ENCODE measurements at places on chromosomes 12 and 14. TPM values are rescaled to one million over a fixed set of nuclear protein-coding genes. Genes with fewer than 3 reads are reported as not detected.

DNA sequence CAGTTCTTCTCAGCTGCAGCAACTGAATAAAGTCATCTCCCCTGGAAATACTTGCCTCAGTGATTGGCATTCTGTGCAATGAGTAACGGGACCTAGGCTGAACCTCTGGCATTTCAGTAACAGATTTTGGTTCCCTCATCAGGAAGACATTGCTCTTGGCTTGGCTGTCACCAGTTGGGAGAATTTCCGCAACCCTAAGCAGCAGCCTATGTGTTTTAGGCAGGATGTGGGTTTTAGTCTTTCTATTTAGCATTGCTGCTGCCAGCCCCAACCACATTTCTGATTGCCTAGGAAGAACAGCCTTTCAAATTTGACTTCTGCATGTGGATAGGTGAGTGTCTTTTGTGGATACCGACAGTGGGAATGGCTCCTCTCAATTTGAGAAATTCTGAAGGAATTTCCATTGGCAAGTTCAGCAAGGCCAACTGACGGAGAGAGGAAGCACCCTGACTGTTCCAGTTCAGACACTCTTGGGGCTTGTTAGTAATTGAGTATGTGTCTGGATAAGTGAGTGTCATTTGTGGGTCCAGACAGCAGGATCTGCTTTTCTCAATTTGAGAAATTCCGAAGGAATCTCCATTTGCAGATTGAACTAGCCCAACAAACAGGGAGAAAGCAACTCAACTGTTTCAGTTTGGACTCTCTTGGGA is 19.0 kb upstream of the CLEC2A start:
- peak; percentile 76 for ATAC-seq
- no peaks in the 10 kb centered on the region for H3K27me3 ChIP-seq
- H3K4me1 ChIP-seq: peaks cover 19% of the 10 kb centered on the region
- peak overlapping the region; percentile 83 for H3K27ac ChIP-seq

DNA sequence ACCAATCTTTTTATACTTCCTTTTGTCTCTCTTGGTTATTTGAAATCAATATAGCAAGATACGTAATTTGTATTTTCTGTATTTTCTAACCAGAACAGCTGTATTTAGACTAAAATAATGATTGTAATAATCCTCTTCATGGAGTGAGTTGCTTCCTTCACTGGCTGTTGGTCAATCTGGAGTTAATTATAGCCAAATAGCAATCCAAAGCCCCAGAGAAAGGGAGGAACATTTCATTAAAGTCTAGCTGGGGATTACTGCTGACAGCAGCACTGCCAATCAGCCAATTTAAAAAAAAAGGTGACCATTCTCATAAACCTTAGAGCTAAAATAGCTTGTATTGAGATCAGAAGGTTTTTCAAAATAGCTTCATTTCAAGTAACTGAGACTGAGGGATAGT is 118.0 kb downstream of the TRHDE start:
- H3K27me3 ChIP-seq: no peaks in the 10 kb centered on the region
- ATAC-seq: no peak
- H3K36me3 ChIP-seq: no peaks in the 10 kb centered on the region
- H3K4me1 ChIP-seq: no peaks in the 10 kb centered on the region

Gene PLEK2
- 6.8 TPM for total RNA-seq

Gene MYO1H
- total RNA-seq: not detected

Gene NRIP2
- total RNA-seq: not detected

Data from activated T-helper 17 cell treated with anti-CD3 and anti-CD28 coated beads, Interleukin-2, amount 50 U/mL, for 72 hours (primary cell).